IMR-90 (cell line): ENCODE measurements at places on chromosomes 4 and X.

DNA sequence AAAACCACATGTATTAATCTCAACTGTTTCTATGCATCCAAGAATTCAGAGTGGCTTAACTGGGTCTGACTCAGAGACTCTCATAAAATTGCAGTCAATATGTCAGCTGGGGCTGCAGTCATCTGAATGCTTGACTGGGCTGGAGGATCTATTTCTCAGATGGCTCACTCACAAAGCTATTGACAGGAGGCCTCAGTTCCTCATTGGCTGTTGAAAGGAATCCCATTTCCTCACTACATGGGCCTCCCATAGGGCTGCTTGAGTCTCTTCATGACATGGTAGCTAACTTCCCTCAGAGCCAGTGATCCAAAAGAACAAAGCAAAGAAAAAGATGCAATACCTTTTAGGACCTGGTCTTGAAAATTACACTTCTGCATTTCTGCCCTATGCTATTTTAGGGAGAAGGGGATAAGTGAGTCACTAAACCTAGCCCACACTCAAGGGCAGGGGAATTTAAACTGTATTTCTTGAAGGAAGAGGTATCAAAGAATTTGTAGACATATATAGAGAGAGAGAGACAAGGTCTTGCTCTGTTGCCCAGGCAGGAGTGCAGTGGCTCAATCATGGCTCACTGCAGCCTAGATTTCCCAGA lies 9.8 kb downstream of the SCFD2 start:
- DNase-seq: no peak

- no peak for DNase-seq
Measured at GRCh38 chr4:47838445-47838844, 578 bp upstream of the CORIN start.

DNA sequence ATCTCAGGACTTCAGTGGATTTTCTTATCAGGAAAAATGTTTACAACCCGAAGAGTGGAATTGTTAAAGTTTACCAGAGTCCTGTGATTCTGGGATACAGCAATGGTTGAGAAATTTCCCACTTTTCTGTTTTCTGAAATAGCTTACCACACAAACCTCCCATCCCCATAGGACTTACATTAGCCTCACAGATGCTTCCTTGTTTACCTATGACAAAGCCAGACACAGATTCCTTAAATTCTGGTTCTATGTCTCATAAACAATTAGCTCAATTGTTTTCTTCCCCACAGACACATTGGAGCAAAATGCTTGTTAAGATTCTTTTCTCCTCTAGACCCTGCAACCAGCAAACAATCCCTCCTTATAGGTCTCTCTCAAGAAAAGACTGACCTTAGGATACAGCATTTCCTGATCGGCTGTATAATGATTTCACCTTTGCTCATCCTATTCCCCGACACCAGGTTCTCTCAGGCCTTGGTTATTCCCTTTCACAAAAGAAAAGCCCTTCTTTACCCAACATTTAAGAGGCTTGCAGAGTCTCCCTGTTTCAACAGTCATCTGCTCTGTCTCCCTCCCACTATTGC lies 886.2 kb downstream of the ARAP2 start:
- no peak for DNase-seq

DNA sequence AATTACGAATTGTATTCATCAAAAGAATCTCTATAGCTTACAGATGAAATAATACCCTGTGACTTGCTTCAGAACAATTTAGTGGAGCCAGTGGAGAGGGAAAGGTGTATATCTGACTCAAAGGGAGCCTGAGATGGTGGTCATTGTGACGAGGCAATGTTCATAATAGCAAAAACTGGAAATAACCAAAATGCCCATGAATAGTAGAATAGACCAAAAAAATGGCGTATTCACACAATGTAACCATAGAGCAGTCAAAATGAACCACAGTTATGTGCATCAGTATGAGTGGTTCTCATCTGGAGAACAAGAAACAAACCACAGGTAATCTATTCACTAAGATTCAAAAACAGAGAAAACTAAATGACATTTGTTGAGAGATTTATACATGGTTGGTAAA lies 125.3 kb upstream of the CLNK start:
- no peak for DNase-seq

DNA sequence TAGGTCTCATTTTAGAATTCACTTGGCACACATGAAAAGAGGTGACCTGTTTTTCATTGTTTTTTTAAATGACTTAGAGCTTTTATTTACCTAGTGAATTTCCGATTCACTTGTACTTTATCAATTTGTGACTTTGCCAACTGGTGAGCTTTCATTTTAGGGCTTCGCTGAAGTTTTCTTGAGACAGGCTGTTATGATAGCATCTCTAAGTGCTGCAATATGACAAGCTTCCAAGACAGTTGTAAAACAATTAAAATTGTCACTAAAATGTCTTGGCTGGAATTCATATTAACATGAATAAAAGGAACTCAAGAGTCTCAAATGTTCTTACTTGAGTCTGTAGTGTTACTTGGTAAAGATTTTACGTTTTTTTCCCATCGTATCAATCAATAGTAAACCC lies 831.7 kb upstream of the GRID2 start:
- no peak for DNase-seq

DNA sequence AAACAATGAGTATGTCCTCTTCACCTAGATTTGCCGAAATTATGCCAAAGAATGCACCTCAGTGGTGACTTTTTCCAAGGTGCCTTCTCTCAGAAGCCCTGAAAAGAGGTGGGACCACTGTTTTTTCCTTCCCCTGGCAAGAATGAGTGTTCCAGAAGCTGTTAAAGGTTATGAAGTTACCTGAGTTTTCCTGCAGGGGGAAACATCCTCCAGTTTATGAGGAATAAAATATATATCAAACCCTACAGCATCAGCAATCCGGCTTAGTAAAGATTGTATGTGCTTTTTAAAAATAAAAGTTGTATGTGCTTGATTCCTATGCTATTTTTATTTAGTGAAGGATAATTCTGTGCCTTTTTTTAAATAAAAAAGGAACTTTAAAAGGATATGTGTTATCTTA lies 73.3 kb downstream of the RBM46 start:
- DNase-seq: peak; percentile 4

GRCh38 chrX:123230798-123231197 lies 46.7 kb downstream of the GRIA3 start:
- no peak for DNase-seq

GRCh38 chr4:73178389-73178788 lies 80.2 kb downstream of the ANKRD17 start:
- DNase-seq: no peak

- DNase-seq: no peak
Measured at GRCh38 chrX:136473663-136474062, 14.1 kb upstream of the BRS3 start.

DNA sequence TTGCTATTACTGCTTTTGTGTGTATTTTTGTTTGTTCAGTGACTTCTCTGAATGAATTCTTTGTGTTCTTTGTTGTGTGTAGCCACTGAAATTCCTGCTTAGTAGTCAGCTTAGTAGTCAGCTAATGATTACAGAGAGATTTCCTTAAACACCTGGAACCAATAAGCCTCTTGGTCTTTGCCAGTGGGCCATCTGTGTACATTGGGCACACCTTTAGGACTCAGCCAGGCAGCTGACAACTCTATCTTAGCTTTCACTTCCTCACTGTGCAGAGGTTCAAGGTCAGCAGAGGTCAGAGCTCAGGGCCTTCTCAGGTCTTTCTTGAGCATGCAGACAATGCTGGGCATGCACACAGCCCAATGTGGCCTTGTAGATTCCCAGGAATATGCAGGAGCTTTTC lies 59.3 kb downstream of the RWDD4 start:
- no peak for DNase-seq

- DNase-seq: no peak
Measured at GRCh38 chr4:67894659-67895058, 10.9 kb upstream of the TMPRSS11D start.

DNA sequence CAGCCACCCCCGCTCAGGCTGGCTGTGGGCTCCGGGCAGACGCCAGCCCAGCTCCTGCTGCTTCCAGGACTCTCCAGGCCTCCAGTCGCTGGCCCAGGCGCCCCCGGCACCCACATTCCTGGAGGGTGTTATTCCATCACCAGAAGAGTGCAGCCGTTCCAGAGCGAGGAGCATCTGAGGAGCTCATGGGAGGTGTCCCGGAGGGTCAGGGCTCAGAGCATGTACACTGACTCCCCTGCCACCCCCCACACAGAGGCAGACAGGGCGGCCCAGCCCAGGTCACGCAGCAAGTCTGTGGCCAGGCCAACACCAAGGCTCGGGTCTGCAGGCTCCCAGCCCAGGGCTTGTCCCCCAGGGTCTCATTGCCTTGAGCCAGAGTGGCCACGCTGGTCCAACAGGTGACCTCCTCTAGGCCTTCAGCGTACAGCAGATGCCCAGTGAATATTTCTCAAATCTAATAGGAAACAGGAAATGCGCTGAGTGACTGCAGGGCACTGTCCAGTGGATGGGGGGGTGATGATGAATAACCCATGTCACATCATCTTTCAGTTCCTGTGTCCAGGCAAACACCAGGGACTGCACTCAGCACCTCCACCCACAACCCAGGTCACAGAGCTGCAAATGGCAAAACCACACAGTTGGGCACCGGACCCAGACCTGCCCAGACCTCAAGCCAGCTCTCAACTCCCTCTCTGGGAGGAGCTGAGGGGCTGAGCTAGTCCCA lies 37.2 kb downstream of the ABLIM2 start:
- no peak for DNase-seq

DNA sequence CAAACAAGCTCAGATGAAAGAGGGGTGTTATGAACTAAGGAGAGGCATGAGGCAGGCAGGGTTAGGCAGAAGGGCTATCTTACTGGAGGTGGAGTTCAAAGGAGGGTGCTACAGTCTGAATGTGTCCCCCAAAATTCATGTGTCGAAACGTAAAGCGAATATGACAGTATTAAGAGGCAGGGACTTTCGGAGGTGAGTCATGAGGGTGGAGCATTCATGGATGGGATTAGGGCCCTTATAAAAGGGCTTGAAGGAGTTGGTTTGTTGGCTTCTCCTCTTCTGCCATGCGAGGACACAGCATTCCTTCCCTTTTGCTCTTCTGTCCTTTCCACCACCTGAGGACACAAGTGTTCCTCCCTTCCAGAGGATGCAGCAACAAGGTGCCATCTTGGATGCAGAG lies 22.9 kb downstream of the APLN start:
- no peak for DNase-seq

GRCh38 chrX:105495376-105495775 lies 274.9 kb upstream of the TEX13A start:
- DNase-seq: no peak

DNA sequence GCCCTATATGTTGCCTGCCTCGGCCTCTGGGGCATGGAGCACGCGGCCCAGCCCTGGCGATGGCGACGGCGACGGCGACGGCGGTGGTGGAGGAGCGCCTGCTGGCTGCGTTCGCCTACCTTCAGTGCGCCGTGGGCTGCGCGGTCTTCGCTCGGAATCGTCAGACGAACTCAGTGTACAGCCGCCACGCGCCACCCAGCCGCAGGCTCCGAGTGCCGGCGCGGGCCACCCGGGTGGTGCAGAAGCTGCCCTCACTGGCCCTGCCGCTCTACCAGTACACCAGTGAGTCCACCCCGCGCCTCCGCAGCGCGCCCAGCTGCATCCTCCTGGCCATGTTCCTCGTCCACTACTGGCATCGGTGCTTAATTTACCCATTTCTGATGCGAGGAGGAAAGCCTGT lies 83.7 kb upstream of the F9 start:
- DNase-seq: no peak

DNA sequence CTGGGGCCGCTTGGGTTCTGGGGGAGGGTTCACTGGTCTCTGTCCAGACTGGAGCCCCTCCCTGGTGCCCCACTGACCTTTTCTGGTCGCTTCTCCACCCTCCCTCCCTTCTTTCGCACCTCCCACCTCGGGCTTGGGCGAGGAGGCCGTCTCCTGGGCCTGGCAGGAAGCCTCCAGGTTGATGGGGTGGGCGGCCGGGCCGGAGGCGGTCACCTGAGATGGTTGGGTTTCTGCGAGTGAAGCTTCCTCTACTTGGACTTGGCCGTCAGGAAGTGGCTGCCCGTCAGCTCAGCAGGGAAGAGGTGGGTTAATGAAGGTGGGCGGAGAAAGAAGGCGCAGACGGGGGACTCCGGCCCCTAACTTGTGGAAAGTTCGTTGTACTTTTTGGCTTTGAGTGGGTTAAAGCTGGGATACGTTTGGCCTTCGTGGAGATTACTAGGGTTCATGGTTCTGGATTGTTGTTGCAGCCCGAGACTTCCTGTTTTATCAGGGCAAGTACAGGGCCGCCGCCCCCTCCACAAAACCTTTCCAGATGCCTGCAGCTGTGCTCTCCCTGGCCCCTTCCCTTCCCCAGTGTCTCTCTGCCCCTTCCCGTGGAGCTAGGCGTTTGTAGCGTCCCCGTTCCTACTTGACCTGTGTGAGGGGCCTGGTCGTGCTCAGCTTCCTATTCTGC lies 1.2 kb downstream of the AKAP17A start:
- DNase-seq: peak; percentile 21

GRCh38 chrX:47697181-47697580 lies 38.2 kb upstream of the UXT start:
- no peak for DNase-seq

DNA sequence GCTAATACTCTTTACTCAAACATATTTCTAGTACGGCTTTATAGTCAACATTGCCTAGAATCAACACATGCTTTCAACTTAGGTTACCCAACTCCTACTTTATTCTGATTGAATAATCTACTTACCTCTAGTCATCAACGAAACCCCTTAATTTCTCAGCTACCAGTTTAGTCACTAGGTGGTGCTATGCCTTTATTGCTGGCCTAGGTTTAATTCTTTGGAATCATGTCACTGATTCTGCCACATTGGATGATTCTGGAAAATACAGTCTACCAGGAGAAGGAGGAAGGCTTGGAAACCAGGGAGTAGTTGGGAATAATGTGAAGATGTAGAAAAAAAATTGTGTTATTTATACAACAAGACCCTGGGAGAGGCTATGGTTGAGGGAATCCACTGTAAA lies 167.7 kb downstream of the DCAF12L2 start:
- no peak for DNase-seq
